ENCODE measurements at places on chromosomes 3 and 15.

GRCh38 chr3:23395115-23395514 lies 192.0 kb downstream of the UBE2E2 start:
- no peak for DNase-seq

DNA sequence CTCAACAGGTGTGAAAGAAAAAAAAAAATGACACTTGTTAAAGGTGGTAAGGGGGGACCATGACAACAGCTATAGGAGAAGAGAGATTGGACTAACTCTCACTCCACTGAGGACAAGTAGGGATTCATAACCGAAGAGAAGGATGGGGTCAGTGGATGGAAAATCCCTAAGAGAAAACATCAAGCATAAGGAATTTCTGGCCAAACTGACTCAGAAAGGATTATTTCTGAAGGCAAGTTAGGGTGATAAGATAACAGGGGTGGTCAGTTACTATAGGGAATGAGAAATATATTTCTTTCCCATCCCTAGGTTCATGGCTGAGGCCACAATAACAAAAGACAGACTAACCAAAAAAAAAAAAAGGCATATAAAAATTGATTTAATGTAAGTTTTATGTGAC lies 9.5 kb upstream of the RARB start:
- DNase-seq: no peak

DNA sequence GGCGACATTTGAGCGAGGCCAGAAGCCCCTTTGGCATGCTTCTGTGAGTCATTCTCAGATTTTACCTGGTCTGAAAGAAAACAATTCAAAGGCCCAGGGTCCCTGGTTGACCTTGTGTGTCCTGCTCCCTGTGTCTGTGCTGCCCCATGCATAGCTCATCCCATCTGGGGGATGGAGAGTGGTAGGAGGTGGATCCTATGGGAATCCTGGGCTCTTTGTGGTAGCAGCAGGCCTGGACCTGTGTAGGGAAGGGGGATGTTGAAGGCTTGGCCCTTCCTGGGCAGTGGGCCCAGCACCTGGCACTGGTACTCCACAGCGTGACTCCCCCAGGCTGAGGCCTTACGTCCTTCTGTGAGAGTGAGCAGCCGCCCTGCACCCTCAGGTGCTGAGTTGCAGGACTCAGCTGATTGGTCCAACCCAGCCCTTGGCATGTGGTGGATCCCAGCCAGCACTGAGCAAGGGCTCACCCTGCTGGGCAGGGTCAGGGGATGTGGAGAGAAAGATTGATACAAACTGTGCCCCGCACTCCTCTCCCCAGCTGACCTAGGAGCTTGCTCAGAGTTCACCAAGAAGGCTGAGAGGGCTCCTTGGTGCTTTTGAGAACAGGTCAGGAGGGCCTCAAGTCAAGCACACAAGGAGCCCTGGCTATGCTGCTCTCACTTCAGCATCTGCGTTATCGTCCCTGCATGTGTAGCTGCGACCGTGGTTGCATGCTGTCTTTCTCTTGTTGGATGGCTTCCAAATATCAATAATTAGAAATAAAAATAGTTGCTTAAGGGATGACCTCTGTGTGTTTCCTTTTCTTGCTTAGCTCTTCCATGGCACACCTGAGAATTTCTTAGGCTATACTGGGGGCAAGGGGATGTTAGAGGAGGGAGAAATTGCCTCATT lies 21.4 kb upstream of the JMJD7 start:
- DNase-seq: no peak

- DNase-seq: peak; percentile 57
These were observed 596 bp upstream of the LIMD1 start for GRCh38 chr3:45593708-45594601.

DNA sequence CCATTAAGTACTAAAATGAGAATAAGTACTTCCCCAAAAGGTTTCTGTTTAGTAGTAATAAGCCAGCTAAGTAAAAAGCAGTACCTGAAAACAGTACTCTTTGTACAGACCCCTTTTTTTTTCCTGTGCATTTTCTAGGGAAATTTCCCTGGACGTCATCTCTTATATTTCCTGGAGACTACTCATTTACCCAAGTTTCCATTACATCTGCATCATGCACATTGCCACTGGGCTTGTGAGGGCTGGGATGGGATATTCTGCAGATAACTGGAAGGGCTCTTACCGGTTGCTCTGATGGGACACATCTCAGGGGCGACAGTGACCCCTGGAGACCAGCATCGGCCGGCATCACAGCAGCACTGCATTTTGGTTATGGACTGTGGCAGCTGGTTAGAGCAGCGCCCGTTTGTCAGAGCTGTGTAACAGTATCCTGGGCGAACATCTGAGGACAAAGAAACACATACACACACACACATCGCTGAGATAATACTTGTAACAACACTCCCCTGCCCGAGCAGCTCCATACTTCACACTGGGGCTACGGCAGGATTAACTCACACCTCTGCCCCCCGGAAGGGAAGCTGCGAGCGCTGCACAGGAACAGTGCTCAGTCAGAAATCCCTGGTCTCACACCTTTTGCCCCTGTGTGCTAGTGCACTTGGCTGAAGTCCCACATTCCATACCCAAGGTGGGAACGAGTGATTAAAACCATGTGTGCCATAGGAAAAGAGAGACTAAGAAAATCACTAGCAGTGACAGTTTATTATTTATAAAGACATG lies 124.9 kb downstream of the FBN1 start:
- DNase-seq: no peak

GRCh38 chr3:99767291-99767690 lies 50.4 kb upstream of the CMSS1 start:
- no peak for DNase-seq

GRCh38 chr3:8500989-8501370 lies 643 bp upstream of the LMCD1 start:
- DNase-seq: no peak

- no peak for DNase-seq
These were observed 250.8 kb downstream of the TBC1D5 start for GRCh38 chr3:17491601-17492000.

- DNase-seq: no peak
These were observed 292.1 kb downstream of the LPP start for GRCh38 chr3:188446014-188446413.

- no peak for DNase-seq
These were observed 45.9 kb upstream of the CP start for GRCh38 chr3:149267565-149267964.

DNA sequence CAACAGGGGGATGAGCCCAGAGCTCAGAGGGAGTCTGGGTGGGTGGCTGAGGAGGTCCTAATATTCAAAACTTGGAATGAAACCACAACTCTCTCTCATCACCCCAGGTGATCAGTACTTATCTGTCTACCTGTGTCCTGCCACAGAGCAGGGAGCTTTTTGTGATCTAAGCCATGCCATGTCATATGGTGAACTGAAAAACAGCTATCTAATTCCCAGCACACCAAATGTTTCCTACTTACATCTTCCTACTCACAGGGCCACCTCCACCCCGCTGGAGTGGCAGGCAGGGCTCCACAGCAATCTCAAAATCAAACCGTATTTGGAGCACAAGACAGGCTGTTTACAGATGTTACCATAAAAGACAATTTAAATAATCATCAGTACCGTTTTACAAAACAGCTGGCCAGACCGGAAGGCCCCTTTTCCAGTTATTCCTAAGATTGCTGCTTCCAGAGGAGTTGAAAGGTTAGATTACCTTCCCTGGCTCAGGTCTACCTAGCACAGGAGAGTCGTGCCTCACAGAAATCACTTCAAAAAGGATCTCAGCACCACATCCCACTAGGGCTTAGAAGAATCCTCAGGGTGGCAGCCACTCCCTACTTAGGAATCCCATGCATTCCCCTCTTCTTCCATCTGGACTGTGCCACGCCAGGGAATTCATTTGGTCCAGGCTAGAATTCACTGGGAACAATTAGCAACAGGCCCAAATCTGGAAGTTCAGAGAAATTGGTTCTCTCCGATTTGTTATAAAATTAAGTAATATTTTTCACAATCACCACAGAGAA lies 226.6 kb upstream of the IL12A start:
- DNase-seq: no peak

DNA sequence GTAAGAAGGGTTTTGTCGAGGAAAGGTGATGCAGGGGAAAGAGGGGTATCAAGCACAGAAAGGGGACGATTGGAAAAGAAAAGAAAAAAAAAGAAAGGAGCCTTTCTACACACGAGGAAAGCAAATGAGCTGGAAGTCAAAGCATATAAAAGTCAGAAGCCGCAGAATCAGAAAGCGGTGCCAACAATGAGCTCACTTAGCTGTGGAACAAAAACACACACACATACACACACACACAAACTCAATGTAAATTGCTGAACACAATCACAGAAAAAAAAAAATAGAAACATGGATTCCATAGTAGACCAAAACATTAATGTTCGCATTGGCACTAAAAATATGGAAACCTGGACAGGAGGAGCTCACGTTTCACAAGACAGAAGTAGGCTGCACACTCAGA lies 63.4 kb upstream of the FEZF2 start:
- no peak for DNase-seq

DNA sequence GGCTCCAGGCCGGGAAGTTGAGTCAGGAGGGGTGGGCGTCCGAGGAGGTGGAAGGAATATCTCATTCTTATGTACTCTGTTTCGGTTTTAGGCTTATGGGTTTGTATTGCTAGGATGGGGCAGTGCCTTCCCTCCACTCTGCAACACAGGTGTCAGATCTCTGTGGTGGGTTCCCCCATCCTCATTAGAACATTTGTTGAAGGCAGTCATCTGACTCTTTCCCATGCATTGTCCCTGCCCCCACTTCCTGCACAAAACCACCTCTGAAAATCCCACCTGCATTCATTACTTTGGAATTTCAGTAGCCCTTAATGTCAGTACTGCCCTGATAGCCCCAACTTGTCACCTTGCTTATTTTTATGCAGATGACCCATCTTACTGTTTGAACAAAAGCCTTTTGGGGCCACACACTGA lies 29.5 kb downstream of the GYG1 start:
- no peak for DNase-seq

DNA sequence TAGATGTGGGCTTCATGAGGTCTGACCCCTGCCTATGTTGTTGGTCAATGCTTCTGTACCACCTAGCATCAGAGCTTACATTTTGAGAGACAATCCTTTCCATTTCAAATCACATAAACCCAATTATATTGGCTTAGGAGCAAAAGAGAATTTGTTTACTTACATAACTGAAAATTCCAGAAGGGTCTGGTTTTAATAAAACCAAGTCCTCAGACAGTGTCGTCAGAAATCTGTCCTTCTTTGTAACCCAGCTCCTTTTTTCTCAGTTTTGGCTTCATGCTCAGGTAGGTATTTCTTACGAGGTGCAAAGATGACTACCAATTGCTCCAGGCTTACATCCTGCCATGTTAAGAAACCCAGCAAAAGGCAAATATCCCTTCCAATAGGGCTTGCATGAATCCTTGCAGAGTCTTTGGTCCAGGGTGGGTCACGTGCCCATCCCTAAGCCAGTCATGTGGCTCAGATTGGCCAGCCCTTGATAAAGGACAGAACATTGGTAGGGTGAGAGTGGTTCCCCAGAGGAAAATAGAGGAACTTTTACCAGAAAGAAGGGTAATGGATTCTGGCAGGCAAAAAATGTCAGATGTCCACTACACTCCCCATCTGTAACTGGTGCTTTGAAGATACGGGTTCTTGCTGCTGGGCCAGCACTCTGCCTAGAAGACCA lies 50.2 kb upstream of the VILL start:
- DNase-seq: no peak

DNA sequence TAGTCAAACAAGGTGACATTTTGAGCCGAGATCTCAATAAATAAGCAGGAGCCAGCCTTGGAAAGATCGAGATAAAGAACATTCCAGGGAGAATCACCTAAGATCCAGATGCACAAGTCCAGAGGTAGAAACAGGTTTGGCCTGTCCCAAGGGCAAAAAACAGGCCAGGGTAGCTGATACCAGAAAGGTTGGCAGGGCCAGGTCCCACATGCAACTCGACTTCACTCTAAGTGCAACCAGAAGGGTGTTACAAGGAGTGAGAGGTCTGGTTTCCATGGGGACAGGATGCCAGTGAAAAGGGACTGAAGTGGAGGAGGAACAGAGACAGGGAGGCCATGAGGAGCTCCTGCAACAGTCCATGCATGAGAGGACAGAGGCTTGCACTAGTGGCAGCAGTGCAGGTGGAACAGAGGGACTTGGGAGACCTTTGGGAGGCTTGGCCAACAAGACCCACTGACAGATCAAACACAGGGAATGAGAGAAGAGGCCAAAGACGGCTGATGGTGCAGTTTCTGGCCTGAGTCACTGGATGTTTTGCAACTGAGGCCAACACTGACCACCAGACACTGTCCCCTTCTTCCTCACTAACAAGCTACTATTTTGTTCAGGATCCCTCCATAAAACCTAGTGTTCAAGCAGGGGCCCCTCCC lies 5.2 kb downstream of the TPRA1 start:
- no peak for DNase-seq

DNA sequence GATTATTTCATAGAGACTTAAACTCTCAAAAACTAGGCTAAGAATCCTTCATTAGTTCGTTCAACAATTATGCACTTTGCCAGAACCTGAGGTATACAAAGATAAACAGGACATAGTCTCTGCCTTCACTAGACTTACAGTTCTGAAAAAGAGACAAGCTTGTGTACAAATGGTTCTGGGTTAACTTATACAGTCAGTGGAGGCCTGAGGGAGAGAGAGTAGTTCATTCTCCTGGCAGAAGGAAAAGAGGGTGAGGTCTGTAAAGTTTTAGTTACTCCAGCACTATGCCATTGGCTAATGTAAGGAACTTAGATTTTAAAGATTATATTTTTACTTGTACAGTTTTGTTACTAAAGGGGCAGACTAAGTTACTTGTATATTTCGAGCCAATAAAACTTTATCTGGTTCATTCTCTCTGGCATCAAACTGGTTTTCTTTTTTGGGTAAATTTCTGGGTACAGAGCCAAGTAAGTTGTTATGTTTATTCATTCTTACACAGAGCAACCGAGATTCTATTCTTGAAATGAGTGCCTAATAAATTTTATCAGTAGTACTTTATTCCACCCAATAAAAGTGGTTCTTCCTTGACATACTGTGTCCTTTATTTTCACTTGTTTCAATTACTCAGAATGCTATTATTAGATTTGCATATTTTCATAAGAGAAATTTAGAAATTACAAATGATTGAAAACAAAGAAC lies 278.7 kb downstream of the TIGIT start:
- DNase-seq: no peak

GRCh38 chr3:15889936-15890335 lies 92.2 kb upstream of the ANKRD28 start:
- no peak for DNase-seq

DNA sequence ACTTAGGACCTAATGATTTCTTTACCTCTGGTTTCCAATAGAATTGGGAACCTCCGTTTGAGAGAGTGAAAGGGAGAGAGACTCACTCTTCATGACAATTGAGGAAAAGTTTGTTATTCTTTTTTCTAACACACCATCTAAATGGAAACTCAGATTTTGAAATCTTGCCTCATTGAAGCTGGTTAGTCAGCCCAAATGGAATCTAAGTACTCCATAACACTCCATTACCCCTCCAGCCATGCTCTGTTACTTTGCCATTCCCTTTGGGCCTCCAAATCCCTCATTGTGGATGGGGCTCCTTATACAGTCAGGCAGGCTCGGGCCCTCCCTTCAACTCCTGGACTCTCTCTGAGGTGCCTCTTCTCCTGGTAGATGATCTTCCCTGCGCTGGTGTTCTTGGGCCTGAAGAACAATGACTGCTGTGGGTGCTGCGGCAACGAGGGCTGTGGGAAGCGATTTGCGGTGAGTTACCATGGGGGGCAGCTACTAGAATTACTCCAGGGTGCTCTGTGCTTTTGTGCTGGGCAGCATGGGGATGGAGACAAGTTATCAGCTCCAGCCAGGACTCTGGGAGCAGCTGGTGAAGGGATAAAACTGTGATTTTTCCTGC lies 1.1 kb downstream of the TM4SF4 start:
- no peak for DNase-seq

- no peak for DNase-seq
These were observed 4.2 kb downstream of the TWF2 start for GRCh38 chr3:52234516-52235447.

- DNase-seq: no peak
These were observed 115.7 kb upstream of the STT3B start for GRCh38 chr3:31416980-31417379.

Data from Jurkat, Clone E6-1 (cell line).